ENCODE measurements at places on chromosomes 1 and 21.
A peak's percentile ranks its signal among the peaks of the same experiment; 100 is the strongest.

- DNase-seq, result no peak
These were observed 197.4 kb downstream of the ADGRL2 start for GRCh38 chr1:81998165-81998564.

- no peak for DNase-seq
These were observed 277.1 kb upstream of the KAZN start for GRCh38 chr1:14321422-14321821.

- no peak for DNase-seq
These were observed 673 bp downstream of the PIK3C2B start for GRCh38 chr1:204493984-204494280.

- DNase-seq, result no peak
These were observed 73.9 kb downstream of the RAP1GAP start for GRCh38 chr1:21594935-21595897.

DNA sequence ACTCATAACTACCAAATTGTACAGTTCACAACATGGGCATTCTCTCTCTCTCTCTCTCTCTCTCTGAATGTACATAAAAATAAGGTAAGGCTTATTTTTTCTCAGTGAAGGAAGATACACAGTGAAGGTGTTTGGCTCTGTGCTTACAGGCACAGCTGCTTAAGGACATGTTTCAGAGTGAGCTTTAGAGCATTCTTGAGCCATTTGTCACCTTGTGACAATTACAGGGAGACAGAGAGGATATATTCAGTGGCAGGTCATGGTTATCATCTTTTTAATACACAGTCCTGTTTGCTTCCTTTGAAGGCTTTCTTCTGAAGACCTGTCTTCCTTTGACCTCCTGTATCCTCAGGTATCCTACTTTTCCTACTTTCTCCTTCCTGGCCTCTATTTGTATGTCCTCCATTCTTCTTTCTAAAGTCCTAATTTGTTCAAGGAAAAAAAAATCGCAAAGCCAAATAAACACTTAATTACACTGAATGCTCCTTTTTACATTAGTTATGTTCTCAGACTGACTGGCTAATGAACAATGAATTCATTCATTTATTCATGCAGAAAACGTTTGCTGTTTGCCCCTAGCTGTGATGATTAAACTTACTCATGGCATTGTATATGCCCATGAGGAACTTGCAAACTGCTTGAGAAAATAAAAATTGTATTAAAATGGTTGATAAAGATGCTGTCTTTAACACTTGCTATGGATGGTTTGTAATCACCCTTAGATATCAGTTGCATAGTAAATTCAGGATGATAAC is 33.4 kb downstream of the HSD17B7 start:
- DNase-seq, result no peak

DNA sequence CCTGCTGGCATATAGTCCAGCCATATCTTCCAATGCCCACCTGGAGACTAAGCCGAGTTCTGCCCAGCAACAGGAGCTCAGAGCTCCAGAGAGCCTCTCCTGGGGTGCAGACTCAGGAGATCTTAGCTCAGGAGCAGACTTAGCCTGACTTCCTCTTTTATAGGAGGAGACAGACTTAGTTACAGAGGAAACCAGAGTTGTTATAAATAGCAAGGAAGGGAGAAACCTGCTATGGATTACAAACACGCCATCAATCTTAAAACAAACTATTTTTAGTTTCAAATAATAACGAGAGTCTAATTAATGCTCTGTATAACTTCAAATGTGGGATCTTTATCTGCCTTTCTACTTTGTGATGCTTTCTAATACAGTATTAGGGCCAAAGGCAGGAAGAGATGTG is 3.3 kb upstream of the KIF21B start:
- DNase-seq, result no peak

GRCh38 chr1:5709461-5709975 is 282.7 kb downstream of the NPHP4 start:
- DNase-seq, result no peak

- no peak for DNase-seq
These were observed 20.6 kb upstream of the TTC34 start for GRCh38 chr1:2821966-2822620.

DNA sequence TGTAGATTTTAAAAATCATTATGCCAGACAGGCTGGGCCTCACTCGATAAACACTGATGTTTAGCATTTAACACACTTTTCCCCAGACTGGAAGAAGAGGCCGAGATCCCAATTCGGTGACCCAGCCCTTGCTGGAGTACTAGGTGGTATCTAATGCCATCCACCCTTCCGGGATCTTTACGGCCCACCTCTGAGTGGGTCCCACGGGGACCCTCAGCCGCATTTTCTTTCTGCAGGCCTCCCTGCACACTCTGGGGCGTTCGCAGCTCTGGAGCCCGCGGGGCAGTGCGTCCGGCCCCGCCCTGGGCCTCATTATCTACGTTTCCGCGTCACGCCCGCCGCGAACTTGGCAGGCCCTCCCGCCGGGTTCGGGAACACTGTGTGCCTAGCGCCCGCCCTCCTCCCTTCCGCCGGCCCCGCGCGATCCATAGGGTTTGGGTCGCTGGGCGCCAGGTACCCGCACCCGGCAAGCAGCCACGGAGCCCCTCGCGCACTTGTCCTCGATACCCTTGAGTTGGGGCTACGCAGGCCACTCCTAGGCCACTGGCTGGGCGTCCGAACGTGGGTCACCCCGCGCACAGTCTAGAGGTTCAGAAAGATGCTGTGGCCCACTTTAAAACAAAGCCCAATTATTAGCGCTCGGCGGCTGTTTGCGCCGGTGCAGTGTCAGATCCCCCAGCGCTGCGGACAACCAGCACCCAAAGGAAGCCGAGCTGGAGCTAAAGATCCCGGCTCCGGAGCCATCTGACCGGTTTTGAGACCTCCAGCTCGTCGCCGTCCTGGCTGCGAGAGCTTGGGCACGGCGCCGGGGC is 950 bp upstream of the EVA1C start:
- DNase-seq, result peak; percentile 10
